Activated naive CD4-positive, alpha-beta T cell treated with anti-CD3 and anti-CD28 coated beads, Interleukin-2, amount 50 U/mL, for 72 hours (primary cell): ENCODE measurements at places on chromosomes 3 and 15.

- DNase-seq = no peak
These were observed 267.5 kb upstream of the CHRM5 start for GRCh38 chr15:33700695-33701303.

DNA sequence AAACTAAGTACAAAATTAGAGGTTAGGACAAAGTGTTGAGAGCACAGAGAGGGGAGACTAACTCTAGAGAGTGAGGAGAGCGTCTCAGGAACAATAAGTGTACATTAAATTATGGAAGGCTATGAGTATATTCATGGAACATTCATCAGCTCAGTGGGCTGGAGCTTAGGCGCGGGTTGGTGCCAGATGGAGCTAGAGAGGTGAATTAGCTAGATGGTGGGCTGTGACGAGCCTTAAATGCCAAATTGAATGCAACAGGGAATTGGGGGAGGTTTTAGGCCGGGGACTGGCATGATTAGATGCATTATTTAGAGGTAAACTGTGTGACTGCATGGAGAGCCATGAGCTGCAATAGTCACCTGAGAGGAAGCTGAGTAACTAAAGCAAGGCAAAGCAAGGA is 97.1 kb downstream of the TMEM108 start:
- no peak for DNase-seq

GRCh38 chr3:59578129-59578528 is 528.3 kb upstream of the CFAP20DC start:
- no peak for DNase-seq

- DNase-seq = no peak
These were observed 146.9 kb downstream of the KLF13 start for GRCh38 chr15:31473385-31474058.

DNA sequence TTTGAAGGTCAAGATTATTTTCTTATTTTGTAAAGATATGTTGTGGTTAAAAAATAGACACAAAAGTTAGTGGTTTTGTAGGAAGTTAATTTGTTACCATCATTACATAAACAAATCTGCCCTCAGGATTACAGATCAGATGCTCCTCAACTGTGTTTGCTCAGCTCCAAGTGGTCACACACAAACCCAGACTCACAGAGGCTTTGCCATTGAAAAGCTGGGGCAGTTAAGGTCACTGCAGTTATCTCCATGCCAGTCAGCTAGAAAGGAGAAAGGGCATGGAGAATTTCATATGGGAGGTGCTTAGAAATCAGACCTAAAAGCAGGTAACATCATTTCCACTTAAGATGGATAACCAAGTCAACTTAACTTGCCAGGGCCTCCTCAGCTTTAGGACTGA is 825.7 kb upstream of the GBE1 start:
- no peak for DNase-seq

GRCh38 chr15:51229907-51230330 is 108.5 kb downstream of the CYP19A1 start:
- no peak for DNase-seq

- no peak for DNase-seq
These were observed 36.8 kb upstream of the NIT2 start for GRCh38 chr3:100297784-100298183.

DNA sequence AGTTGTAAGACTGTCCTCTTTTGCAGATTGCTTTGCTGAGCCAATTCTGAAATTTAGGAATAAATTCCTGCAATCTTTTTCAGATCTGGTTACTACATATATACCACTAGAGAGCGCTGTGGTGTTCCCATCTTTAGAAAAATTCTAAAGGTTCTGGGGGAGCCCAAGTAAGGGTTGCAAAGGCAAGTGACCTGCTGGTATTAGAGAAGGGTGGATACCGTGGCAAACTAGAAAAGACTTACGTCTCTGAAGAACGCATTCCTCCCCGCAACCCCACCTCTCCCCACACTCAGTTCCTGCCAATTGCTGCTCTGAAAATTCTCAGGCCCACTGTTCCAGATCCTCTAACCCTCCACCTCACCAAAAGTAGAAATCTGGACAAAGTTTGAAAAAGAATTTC is 48.5 kb downstream of the EFHB start:
- DNase-seq = no peak

- no peak for DNase-seq
These were observed 140.2 kb downstream of the LPP start for GRCh38 chr3:188294113-188294512.

DNA sequence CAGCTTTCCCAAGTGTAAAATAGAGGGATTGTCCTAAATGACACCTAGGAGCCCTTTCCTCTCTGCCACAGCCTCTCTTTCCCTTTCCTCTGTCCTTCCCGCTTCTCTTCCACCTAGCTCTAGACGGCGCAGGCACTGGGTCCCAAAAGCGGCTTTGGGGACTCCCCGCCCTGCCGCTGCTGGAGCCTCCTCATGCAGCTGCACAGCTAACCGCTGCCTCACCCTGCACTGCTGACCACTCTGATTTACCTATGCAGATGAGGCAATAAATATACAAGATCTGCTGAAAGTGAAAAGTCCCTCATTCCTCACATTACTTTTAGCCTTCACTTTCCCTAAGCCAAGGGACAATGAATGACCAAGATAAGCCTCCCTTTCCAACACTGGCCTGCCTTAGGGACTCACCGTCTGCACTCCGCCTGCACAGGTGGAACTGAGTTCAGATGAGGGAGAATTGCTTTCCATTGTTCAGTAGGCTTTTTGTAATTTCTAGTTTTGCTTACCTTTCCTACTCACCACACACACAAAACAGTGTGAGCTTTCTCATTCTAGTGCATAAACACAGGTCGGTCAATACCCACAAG is 197.5 kb upstream of the BCL6 start:
- no peak for DNase-seq

- no peak for DNase-seq
These were observed 193.8 kb upstream of the TLE3 start for GRCh38 chr15:70291305-70292075.

GRCh38 chr3:141412087-141412935 is 44.0 kb downstream of the ZBTB38 start:
- DNase-seq = peak; percentile 52

- DNase-seq = no peak
These were observed 27.5 kb upstream of the THRB start for GRCh38 chr3:24522146-24522579.

- DNase-seq = no peak
These were observed 79.6 kb downstream of the IGF2BP2 start for GRCh38 chr3:185744997-185745843.

GRCh38 chr15:56772868-56773639 is 39.7 kb upstream of the ZNF280D start:
- DNase-seq = no peak

DNA sequence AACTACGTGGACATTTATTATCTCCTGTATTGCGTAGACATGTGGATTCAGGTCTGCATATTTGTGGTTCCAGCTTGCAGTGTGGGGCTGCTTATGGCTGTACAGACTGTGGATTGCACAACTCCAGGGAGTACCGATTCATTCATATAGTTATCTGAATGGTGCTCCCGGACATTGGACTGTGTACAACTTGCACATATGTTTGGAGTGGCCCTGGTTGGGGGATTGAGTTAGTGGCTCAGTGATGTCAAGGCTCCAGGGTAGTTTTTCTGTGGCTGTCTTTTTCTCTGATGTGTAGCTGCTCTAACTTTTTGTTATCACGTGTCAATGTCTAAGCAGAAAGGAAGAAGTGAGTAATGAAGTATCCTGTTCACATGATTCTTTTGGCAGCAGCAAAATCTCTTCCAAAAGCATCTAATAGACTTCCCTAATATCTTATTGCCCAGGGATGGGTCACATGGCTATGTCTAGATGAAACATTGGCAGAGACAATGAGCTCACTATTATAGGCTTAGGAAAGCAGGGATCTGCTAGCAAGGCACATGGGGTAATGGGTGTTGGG is 15.8 kb downstream of the ST3GAL6 start:
- DNase-seq = no peak

DNA sequence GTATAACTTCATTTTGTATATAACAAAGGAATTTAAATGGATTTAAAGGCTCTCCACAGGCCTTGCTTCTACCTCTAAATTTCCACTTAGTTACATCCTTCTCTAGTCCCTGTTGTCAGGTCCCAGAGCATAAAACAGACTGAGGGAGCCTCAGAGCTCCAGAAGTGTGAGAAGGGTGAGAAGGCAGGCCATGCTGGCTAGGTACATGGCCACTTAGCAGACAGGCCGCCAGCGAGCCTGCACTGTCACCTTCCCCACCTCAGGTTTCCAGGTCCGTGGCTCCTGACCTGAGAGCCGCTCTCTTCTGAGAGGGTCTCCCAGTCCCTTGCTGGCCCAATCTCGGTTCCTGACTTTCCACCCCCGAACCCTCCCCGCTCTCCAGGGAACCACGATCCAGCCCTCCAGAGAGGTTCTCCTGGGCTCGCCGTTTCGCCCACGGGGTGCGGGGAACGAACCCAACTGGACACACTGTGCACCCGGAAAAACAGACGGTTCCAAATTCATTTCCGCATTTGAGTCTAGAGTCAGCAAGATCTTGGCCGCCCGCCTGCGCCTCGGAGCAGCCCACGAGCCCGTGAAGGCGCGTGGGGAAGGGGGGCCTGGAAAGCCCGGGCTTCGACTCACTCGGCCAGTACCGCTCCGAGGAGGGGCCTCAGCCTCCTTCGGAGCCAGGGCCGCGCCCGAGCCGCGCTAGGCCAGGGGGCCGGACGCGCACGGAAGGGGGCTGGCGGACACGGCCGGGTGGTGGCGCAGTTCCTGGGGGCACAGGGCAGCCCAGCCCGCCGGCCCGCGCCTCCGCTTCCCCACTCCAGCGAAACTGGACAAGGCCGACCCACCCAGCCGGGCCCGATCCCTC is 16.7 kb upstream of the SOX2 start:
- DNase-seq = no peak

DNA sequence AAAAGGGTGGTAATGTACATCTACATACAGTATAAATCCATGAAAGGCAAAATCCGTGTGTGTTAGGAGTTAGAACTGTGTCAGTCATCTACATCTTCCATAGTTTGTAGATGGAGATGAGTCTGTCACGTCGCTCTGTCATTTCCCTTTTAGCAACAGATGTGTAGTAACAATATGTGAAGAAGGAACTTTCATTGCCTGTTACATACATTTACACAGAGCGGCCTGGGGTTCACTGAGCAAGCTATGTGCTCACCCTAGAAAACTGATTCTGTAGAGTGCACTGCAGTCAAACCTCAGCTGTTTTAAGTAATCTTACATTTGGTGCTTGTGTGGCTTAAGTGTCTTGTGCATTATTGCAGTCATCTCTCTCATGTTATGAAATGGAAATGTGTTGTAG is 41.6 kb upstream of the AP3B2 start:
- DNase-seq = no peak

DNA sequence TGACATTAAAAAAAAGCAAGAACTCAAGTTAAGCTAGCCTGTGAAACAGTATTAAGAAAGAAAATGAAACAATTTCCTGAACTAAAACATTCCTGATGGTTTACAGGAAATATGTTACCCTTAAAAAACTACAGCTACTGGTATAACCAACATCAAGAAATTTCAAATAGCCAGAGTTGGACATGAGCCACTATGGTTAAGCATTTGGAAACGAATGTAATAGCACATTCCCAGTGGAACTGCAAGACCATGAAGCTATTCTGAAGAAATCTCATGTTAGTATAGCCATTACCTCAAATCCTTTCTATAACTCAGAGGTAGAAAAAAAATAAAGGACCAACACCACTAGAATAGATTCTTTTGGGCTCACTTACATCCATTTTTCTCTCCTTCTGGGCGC is 30.2 kb downstream of the CPNE4 start:
- DNase-seq = no peak

GRCh38 chr15:83570756-83571155 is 83.2 kb upstream of the ADAMTSL3 start:
- no peak for DNase-seq

- no peak for DNase-seq
These were observed 15.3 kb downstream of the PXYLP1 start for GRCh38 chr3:141246958-141247301.

DNA sequence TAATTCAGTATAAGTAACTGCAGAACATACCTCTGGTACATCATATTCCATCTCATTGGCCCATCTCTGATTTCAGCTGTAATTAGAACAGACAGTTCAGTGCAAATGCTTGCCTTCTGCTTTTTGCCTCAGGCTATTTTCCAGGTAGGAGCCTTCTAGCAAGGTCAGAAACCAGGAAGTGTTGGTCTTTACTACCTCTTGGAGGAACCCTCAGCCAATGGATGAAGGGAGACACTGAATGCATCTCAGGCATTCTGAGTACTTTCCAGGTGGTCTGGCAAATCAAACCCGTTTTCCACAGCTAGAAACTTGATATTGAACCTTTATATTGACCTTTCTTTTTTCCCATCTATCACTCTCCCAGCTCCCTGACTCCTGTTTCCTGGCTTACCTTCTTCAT is 348.5 kb upstream of the SOX2 start:
- no peak for DNase-seq

DNA sequence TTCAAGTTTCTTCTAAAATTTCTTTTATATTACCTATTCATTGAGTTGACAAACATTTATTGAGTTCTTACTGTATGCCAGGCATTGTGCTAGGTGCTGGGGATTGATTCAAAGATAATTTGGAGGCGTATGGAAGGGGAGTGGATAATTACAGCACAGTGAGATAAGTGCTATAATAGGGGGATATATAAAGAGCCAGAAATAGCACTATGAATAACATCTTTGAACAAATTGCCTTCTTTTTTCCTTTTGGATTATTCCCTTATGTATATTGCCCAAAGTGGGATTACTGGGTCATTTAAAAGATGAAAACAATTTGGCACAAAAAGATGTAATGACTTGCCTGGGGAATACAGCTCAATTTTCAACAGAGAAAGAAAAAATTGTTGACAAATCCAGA is 64.6 kb downstream of the LPP start:
- DNase-seq = no peak

DNA sequence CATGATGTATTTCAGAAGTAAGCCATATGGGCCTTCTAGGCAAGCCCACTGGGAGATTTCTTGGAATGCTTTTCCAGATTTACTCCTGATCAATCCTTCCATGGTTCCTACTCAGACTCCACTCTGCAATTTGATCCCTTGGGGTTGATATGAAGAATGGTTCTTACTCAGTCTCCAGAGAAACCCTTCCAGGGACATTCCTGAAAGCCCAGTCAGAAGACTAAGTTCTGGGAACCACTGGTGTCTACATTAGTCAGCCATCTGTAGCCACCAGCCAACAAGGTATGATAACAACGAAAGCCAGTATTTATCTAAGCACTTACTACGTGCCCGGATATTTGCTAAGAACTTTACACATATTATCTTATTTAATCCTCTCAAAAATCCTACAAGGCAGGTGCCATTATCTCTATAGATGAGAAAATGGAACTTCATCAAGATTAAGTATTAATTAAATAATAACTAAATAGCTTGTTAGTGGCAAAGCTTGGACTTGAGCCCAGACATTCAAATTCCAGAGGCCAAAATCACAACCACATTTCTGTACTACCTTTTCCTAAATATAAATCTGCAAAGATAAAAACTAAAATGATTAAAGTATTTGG is 32.7 kb downstream of the ZNF385D start:
- DNase-seq = no peak
